HS-5 (cell line): ENCODE measurements at places on chromosomes 3 and 15.

DNA sequence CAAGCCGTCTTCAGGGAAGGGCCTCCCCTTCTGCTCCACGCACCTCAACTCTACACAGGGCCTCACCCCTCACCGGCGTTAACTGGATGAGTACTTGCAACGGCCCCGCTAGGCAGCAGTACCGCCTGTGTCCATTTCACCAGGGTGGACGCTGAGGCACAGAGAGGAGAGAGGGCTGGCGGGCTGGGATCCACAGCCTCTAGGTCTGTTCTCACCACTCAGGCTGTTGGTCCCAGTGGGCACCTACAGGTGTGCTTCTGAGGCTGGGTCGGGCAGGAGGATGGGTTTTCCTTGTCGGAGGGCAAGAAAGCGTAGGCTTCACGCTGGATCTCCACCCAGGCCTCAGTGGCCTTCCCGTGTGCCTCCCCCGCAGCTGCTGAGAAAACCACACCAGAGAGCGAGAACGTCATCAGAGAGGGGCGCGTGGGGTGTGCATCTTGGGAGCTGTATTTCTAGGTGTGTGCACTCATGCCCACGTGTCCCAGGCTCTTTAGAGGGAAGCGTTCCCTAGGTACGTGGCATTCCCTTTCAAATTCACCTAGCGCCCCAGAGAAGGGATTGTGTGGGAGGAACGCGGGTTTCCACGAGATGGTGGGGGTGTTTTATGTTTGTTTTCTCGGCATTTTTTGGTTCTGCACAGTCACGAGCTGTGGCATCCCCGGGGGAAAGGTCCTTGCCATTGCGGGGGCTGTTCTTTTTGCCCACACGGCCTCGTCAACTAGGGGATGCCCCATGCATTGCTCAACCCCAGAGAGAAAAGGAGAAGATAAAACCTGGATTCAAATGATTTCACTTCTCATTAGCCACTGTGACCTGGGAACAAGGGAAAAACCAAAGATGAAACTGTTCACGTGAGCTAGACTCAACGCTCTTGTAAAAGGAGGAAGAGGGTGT, 67.7 kb downstream of the MGLL start:
- no peak for DNase-seq

DNA sequence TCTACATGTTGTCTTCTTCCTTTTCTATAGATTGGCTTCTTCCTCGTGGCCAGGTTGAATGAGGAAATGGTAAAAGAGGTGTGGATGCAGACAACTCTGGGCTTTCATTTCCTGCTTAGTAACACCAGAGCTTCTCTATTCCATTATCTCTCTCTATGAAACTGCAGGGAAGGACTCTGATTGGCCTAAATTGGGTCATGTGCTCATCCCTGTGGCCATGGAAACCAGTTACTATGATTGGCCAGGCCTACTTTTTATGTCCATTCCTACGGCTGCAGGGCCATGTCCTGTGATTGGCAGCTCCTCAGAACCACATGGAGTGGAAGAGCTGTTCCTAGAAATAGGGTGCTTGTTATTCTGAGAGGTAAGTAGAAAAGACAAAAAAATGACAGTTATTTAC, 486.9 kb upstream of the ADAMTS9 start:
- no peak for DNase-seq

DNA sequence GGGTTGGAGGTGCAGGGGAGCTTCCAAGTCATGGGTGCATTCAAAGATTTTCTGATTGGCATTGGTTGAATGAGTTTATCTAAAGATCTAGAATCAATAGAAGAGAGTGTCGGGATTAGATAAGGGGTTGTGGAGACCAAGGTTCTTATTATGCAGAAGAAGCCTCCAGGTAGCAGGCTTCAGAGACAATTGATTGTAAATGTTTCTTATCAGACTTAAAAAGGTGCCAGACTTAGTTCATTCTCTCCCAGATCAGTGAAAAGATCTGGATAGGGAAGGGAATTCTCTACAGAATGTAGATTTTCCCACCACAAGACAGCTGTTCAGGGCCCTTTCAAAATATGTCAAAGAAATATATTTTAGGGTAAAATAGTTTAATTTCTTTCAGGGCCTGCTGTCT, 129.5 kb downstream of the LIPC start:
- DNase-seq = no peak

GRCh38 chr3:169150920-169151319, 512.6 kb downstream of the MECOM start:
- DNase-seq = no peak

DNA sequence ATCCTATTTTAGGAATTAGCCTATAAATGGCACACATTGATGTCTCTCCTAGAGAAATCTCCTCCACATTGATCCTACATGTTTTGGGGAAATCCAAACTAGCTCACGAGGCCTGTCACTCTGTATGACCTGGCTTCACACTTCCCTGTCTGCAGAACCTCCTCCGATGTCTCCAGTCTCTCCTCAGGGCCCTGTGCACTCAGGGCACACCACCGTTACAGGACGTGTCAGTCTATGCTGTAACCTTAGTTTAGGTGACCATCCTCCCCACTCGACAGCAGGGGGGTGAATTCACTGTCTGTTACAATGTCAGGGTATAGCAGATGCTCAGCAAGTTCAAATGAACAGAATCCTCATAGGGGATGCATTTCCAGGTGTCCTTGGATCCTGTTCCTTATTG, 249.1 kb downstream of the OCA2 start:
- DNase-seq = no peak

GRCh38 chr3:154195620-154196356, 74.6 kb downstream of the ARHGEF26 start:
- no peak for DNase-seq

DNA sequence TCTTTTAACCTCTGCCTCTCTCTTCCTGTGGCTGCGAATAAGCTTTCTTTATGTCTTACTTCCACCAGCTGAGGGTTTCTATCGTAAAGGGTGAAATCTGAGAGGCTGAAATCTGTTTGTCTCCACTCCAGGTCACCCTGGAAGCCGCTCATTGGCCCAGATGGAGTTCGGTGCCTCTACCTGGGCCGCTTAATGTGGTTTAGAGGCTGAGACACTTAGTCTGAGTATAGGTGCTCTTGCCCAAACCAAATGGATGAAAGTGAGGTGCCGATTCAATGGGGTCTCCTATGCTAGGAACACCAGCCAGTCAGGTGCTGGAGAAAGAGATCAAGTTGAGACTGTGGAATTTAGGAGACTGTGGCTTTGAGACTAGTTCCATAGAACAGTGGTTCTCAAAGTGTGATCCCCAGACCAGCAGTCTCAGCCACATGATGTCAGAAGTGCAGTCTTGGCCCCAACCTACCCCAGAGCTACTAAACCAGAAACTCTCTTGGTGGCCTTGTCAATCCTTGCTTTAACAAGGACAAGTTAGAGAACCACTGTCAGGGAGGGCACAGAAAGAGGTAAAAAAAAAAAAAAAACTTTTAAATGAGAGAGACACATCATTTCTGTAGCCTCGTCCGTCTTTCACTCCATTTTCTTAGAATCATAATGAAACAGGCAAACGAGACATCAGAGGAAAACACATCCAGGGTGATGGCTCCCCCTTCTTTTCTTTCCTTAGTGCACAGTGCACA, 54.9 kb upstream of the CCR2 start:
- no peak for DNase-seq

GRCh38 chr15:91909574-91909973, 56.1 kb downstream of the SLCO3A1 start:
- no peak for DNase-seq

- no peak for DNase-seq
Observed at GRCh38 chr3:9100513-9100894, 137.2 kb upstream of the RAD18 start.

DNA sequence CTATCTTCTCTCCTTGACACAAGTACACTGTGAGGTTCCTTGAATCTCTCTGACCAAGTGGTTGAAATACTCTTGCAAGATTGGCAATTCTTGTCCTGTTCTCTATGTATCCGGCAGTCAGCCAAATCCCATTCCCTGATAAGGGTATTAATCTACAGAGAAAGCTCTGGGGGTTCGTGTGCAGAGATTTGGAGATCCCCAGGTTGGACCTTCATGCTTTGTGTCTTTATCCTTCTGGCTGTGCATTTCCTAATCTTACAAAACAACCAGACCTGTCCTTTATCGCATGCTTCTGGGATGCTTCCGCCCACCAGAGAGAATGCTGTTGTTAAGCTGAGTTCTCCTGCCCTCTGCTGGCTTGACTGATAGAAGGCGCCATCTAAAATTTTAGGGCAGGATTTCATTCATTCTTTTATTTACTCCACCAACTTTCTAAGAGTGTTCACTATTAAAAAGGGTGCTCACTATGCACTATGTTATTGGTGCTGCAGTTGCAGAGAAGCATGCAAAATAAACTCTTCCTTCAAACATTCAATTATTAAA, 8.6 kb upstream of the SST start:
- peak; percentile 42 for DNase-seq

- DNase-seq = no peak
Observed at GRCh38 chr3:157280354-157280753, 120.4 kb upstream of the CCNL1 start.

DNA sequence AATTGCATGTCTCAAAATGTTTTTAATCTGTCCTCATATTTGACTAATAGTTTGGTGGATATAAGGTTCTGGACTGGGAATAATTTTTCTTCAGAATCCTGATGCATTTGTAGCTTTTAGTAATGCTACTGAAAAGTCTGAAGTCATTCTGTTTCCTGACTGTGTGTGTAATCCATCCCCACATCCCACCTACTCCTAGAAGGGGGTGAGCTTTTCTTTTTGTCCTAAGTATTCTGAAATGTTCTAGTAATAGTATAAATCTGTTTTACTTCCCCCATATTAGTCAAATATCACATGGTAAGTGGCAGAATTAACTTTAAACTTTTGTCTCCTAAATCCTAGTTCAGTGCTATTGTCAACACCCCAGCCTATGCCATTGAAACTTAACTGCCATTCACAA, 162.8 kb downstream of the GREM1 start:
- no peak for DNase-seq

DNA sequence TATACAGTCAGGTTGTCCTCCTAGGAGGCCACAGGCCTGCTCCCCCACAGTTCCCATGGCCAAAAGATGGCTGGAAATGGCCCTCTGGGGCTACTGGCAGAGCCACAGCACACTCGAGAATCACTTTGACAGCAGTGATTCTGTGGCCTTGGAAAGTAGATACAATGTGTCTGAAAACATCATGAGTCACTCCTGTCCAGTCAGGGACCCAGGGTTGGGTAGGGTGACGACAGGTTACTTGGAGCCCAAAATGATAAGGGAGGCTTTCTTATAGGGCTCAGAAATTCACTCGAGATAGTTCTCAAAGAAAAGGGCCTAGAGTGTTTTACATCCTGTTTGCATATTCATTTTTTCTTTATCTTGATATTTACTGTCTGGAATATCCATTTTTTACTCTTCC, 24.3 kb downstream of the MRPS25 start:
- DNase-seq = no peak

- DNase-seq = no peak
Observed at GRCh38 chr3:102060814-102061213, 211.5 kb downstream of the NFKBIZ start.

DNA sequence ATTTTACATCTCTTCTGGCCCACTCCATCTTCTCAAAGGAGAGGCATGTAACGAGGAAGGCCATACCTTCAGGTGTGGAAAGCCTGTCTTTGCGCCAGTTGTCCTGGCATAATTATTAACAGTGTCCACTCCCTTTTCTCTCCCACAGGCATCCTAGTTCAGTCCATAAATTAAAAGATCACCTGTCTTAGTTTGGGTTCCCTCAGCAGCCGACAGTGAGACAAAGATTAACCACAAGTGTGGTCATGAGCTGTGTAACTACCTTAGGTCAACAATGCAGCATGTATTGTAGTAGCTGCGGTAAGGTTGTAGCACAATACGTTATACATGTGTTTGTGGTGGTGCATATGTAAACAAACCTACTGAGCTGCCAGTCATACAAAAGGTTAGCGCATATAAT, 103.3 kb upstream of the GALNT15 start:
- DNase-seq = no peak

- no peak for DNase-seq
Observed at GRCh38 chr3:8143186-8143585, 358.4 kb upstream of the LMCD1 start.

DNA sequence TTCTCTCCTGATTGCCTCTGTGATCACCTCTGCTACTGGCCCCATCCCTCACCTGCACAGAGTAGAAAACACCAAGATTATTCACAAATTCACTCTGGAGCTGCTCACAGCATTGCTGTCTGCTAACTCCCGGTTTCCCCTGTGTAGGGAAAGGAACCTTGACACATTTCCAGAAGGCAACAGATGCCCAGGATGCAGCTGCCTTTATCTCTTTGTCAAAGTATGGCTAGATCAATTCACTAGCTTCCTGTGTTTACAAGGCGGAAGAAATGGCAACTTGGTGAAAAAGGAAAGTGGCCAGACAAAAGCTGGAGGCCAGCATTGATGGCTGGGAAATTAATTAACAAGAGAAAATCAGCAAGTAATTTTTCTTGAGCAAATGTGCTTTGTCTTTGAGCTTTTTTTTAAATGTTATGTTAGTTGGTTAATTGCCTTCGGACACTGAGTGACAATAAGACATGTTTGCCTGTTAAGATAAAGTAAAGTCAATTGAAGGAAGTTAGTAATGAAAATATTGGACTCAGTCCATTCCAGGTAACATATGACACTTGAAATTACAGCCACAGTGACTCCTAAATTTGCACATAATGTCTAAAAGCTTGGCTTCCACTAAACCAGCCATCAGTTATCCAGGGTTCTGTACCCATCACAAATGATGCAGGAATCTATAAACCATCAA, 394.6 kb upstream of the IL12A start:
- no peak for DNase-seq

- DNase-seq = no peak
Observed at GRCh38 chr15:68733666-68734065, 87.0 kb downstream of the ANP32A start.

GRCh38 chr3:61605589-61606175, 44.3 kb downstream of the PTPRG start:
- no peak for DNase-seq

DNA sequence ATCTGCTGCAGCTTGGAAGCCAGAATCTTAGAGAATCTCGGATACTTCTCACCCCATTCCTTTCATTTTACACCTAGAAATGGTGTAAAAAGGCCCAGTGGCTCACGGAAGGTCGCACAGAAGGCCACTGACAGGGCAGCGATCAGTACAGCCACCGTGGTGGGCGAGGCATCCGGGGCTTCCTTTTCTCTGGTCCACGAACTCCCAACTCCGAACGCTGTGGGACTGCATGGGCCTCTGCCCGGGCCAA, 36.3 kb upstream of the POLG start:
- DNase-seq = no peak
